ENCODE measurements at places on chromosomes 4 and X.

DNA sequence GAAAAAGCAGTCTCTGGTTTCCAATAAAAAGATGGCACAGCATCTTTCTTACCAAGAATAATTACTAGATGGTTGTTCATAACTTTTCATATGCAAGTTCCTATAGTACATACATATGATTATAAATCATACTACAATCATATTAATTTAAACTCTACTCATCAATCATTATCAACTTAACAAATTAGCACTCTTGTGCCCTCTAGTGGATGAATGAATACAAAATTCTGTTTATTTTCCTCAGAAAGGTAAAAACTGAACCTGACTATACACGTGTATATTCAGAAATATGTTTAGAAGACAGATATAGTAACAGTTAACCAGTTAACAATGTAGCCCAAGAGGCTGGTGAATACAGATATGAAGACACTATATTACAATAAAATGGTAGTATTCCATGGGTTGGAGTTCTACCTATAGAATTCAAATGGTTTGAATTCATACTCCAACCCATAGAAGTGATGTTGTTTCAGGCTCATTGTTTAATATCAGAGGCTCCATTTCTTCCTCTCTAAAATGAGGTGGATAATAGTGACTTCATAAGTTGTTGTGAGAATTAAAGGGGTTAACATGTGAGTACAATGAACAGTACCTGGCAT is 100.0 kb downstream of the ADAMTS3 start:
- peak; percentile 17 for DNase-seq

DNA sequence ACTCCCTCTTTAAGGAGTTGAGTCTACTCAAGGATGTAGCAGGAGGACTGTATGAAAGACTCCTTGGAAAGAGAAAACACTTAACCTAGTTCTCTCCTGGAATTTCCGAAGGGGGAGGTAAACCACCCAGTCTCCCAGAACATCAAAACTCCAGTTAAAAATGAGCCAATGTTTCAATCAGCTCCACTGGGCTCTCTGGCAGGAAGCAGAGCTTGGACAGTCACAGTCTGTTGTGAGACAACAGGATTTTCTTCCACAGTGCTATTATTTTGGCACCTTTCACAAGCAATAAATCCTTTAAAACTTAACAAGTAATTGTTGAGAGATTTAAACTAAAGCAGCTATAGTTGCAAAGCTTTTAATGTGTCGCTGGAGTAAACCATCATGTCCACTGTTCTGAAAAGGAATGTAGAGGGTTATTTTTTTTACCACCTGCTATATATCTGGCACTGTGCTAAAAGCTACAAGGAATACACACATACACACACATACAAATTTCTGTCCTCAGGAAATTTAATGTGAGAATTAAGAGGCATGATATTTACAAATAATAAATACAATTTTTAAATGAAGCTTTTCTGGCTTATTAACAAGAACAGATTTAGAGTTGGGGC is 229.2 kb upstream of the INTU start:
- DNase-seq, result peak; percentile 2

DNA sequence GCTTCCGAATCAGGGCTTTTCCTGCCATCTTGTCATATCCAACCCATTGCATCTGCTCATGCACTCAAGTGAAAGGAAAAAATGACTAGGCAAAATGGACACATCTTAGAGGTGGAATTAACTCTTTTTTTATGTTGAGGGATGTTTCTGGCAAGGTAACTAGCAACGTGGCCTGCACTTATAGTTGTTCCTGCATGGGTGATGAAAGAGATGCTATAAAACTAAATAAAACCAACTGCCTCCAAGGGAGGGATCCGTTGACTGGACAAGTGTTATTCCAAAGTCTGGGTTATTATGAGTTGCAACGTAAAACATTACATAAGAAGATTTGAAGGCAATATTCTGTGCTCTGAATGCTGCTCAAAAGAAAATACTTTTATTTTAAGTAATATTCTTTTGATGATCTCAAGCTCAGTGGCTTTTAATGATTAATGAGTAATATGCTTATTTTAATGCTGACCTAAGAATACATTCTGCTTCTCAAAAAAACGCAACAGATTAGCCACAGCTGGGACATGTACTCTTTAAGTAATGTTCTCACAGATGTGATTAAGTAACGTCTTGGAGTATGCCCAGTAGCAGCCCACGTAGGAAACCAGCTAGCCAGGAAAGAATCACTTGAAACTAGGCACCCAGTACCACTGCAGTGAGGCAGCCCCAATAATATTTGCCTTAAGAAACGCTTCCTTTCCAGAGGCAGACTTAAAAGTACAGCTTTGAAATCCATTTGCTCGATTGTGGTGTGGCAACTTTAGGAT is 27.4 kb downstream of the KLF3 start:
- peak; percentile 22 for DNase-seq

- no peak for DNase-seq
Measured at GRCh38 chr4:143097751-143098150, 87.0 kb upstream of the USP38 start.

GRCh38 chr4:82644734-82645126 is 82.9 kb upstream of the TMEM150C start:
- no peak for DNase-seq

- DNase-seq, result peak; percentile 96
Measured at GRCh38 chr4:53541577-53542206, 49.6 kb downstream of the LNX1 start.

- no peak for DNase-seq
Measured at GRCh38 chr4:2075171-2075986, 16.3 kb downstream of the NAT8L start.

DNA sequence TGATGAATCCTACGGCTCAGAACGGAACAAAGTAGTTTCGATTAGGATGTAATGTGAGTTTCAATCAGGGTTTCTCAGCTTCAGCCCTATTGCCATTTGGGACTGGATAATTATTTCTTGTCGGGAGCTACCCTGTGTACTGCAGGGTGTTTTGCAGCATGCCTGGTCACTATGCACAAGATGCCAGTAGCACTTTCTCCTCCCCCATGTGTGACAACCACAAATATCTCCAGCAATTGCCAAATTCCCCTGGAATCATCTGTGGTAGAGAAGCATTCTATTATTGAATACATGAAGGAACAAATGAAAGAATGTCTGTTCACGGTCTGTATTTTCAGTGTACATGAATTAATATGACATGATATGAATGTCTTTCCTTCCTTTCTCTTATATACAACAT is 782.9 kb upstream of the FTHL17 start:
- no peak for DNase-seq

Data from fibroblast of skin of right biceps (primary cell).